ENCODE measurements at places on chromosomes 13 and 19. TPM values are rescaled to one million over a fixed set of nuclear protein-coding genes. Genes with fewer than 3 reads are reported as not detected.

NDUFA11 gene
- 194 TPM for total RNA-seq

FCHO1 gene
- 41.3 TPM for total RNA-seq

GRCh38 chr19:54329476-54330165 lies 9.3 kb downstream of the LILRA4 start:
- H3K4me1 ChIP-seq = no peaks in the 10 kb centered on the region
- H3K36me3 ChIP-seq = no peaks in the 10 kb centered on the region
- H3K4me3 ChIP-seq = no peak overlapping the region
- H3K27ac ChIP-seq = no peak overlapping the region
- H3K27me3 ChIP-seq = no peaks in the 10 kb centered on the region

GRCh38 chr13:36341718-36342117 lies 4.5 kb downstream of the SPART start:
- no peak overlapping the region for H3K4me3 ChIP-seq
- no peaks in the 10 kb centered on the region for H3K36me3 ChIP-seq
- H3K27me3 ChIP-seq = no peaks in the 10 kb centered on the region
- no peak for DNase-seq

- no peaks in the 10 kb centered on the region for H3K27me3 ChIP-seq
- no peaks in the 10 kb centered on the region for H3K4me1 ChIP-seq
- DNase-seq = no peak
- no peak overlapping the region for H3K4me3 ChIP-seq
- H3K36me3 ChIP-seq = no peaks in the 10 kb centered on the region
Measured at GRCh38 chr13:97076898-97077297, 82.6 kb upstream of the OXGR1 start.

CLN5 gene
- total RNA-seq = 23.3 TPM

SHANK1 gene
- total RNA-seq = 0.83 TPM

DNA sequence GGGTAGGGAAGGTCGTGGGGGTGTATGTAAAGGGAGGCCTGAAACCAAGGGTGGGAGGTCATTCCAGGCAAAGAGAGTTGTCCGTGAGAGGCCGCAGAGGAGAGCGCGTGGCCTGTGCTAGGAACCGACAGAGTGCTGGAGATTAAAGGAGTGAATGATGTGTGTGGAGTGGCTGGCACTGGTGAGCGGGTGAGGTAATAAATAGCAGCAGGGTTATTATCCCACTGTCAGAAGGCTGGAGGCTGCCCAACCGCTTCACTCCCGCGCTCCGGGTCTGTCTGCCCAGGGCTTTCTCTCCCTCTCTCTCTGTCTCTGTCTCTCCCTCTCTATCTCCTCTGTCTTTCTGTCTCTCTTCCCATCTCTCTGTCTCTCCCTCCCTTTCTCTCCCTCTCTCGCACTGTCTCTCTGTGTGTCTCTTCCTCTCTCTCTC lies 17.4 kb downstream of the ZNF579 start:
- DNase-seq = no peak
- H3K27me3 ChIP-seq = no peaks in the 10 kb centered on the region
- H3K4me3 ChIP-seq = no peak overlapping the region
- H3K27ac ChIP-seq = no peak overlapping the region
- no peaks in the 10 kb centered on the region for H3K4me1 ChIP-seq

DNA sequence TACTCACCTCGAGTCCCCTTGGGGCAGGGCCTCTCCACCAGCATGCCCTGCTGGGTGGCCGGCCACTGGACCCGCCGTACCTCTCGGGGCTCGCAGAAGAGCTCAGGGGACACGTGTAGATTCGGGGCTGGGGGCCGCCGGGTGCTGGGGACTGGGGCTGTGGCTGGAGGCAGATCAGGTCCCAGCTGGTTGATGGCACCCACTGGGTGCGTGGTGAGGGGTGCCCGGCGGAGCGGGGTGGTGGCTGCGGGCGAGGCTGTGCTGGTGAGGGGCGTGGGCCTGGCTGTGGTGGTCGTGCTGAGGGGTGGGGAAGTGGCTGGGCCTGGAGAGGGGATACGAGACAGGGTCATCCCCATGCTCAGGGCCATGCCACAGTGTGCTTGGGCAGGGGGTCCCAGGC lies 24.9 kb upstream of the ASF1B start:
- no peaks in the 10 kb centered on the region for H3K4me1 ChIP-seq
- no peak for DNase-seq
- H3K36me3 ChIP-seq = no peaks in the 10 kb centered on the region
- H3K27ac ChIP-seq = no peak overlapping the region

- no peaks in the 10 kb centered on the region for H3K4me1 ChIP-seq
- H3K4me3 ChIP-seq = peak within 1 kb of the TSS; percentile 100
- no peak for DNase-seq
Measured at GRCh38 chr19:46745521-46746280, at the start of gene FKRP. Gene FKRP, plus strand, starts transcription at chr19:46746057. Its CDS starts 9,394 bp downstream, at chr19:46755451.

GFY gene
- total RNA-seq = not detected

MCOLN1 gene
- total RNA-seq = 23.3 TPM

DNA sequence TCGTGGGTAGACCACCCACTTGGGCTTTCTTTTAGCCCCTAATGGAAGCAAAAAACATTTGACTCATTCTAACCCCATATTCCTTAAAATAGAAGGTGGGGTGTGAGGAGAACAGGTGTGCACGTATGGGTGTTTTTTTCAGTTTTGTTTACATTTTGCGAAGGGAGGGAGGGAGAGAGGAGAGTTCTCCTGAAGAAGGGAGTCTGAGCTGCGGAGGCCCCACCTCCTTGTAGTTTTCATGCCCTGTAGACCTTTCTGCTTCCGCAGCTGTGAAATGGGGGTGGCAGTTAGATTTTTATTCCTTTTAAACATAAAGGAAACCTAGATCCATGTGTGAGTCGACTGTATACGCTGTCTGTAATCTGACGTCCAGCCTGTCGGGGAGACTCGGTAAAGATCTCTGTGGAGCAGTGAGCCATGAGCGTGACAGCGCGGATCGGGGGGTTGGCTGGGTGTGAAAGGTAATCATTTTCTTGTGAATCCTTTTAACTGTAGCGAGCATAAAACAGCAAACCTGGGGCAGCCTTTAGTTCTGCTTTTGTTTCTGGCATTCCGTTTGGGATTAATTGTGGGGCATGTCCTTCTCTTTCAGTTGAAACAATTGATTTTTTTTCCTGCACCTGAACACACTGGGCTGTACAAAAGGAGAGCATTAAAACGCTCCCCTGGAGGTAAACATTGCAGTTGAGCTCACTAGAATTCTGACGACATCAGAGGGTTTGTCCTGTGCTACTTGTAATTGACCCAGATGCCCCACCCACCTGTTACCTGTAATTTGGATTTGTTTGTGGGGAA lies 2.3 kb downstream of the UPF1 start:
- peak overlapping the region; percentile 86 for H3K4me3 ChIP-seq
- no peaks in the 10 kb centered on the region for H3K27me3 ChIP-seq
- H3K36me3 ChIP-seq = no peaks in the 10 kb centered on the region
- no peak for DNase-seq
- peaks cover 7% of the 10 kb centered on the region for H3K4me1 ChIP-seq
- H3K27ac ChIP-seq = peak overlapping the region; percentile 95

IGFL1 gene
- total RNA-seq = not detected

PGLYRP1 gene
- not detected for total RNA-seq

HCST gene
- total RNA-seq = not detected

DNA sequence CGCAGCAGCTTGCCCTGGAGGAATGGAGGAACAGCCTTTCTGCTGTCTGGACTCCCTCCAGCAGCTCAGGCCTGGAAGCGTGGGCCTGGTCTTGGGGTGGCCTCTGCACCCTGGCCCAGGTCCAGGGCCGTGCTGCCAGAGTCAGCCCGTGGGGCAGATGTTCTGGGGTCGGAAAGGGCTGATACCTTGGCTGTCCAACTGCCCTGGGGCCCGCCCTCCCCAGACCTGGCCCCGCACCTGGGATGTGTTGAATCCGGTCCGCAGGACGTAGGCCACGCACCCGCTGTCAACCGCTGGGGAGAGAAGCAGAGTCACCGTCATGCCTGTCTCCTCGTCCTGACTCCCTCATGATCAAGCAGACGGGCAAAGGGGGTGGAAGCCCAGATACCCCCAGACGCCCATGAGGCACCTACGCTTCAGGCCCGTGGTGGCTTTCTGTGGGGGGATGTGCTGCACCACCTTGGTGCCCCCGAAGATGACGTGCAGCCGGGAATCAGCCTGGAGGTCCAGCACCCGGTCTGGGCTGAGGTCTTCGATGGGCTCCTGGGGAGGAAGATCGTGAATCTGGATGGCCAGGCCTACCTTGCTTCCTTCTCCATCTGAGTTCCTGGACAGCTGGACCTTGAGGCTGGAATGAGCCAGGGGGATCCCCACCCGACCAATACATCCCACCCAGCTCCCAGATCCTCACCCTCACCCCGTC lies 7.7 kb downstream of the ATP13A1 start:
- DNase-seq = no peak
- H3K4me3 ChIP-seq = no peak overlapping the region
- H3K27me3 ChIP-seq = no peaks in the 10 kb centered on the region
- no peaks in the 10 kb centered on the region for H3K36me3 ChIP-seq
- no peak overlapping the region for H3K27ac ChIP-seq

- DNase-seq = no peak
- peaks cover 35% of the 10 kb centered on the region for H3K4me1 ChIP-seq
- peak overlapping the region; percentile 52 for H3K27ac ChIP-seq
- H3K36me3 ChIP-seq = no peaks in the 10 kb centered on the region
Measured at GRCh38 chr19:10412257-10412977, 7.9 kb upstream of the PDE4A start.
